Heart left ventricle (tissue), 16 donors: ENCODE measurements at places on chromosomes 16 and 17. TPM values are rescaled to one million over a fixed set of nuclear protein-coding genes. Genes with fewer than 3 reads are reported as not detected.

- DNase-seq: no peak
These were observed 162.2 kb upstream of the ZNF267 start for GRCh38 chr16:31711344-31711845.

GRCh38 chr16:19382084-19382801, 35.4 kb upstream of the TMC5 start:
- no peak for DNase-seq

DNA sequence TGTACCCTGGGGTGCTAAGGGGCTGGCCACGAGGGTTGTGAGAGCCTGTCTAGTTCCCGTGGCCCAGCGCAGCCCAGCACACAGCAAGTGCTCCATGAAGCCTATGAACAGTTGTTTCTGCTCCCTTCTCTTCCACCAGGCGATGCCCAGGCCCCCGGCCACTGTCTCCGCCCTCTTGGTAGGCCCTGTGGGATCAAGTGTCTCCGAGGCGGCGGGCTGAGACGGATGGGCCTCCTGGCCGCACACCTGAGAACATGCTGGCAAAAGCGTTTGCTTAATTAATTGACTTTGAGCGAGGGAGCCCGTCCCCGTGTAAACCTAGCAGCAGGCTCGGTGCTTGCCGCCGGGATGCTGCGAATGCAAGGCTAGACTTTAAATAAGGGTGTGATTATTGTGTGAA, 129.7 kb upstream of the GSE1 start:
- DNase-seq: no peak

The ATP2A3 gene
- total RNA-seq: 7.1 TPM

The CDK3 gene
- 1.2 TPM for total RNA-seq
